ENCODE measurements at places on chromosomes 2 and 18.

DNA sequence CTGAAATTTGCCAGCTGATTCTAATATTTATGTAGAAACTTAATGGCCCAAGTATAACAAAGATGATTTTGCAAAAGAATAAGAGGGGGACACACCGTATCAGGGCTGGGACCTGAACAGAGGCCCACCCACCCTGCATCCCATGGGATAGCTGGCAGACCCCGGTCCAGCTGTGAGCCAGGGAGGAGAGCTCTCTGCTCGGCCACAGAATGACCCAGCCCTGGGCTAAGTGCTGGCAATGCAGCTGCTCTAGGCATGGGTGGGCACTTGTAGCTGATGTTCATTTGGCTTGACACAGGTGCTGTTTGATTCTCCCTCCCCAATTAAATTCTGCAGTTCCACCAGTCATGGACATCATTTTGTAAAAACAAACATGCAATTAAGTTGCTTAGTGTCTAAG, 522.8 kb upstream of the RAB6C start:
- no peak for DNase-seq

- no peak for DNase-seq
Observed at GRCh38 chr2:113068249-113068648, 479 bp downstream of the IL1F10 start.

GRCh38 chr18:5103693-5104092, 93.4 kb downstream of the AKAIN1 start:
- DNase-seq = no peak

GRCh38 chr2:129262934-129263333, 716.5 kb upstream of the RAB6C start:
- DNase-seq = no peak

GRCh38 chr2:19685731-19686130, 216.1 kb downstream of the TTC32 start:
- no peak for DNase-seq

DNA sequence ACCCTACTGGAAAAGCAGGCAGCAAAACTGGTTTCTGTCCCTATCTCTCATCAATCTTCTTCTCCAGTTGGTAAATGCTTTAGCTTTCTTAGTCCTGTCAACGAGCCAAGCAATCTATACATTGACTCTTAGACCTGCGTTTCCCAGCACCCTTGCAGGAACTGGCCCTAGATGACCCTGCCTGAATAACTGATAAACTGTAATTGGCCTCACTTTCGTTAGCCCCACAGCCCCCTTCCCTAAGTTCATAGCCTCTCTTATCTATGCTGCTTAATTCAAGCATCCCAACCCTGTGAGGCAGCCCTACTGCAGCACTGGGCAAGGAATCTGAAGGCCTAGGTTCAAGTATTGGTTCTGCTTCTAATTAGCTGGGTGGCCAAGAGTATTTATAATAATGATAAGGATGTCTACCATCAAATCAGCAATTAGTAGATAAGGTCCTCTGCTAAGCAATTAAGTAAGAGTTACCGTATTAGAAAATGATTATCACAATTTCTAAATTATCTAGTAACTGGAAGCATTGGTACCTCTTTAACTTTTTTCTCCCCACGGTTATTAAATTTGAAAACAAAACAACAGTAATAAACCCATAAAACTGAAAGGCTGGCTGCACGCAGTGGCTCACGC, 86.4 kb upstream of the RMDN2 start:
- DNase-seq = no peak

- no peak for DNase-seq
Observed at GRCh38 chr2:62787386-62787785, 81.9 kb downstream of the EHBP1 start.

DNA sequence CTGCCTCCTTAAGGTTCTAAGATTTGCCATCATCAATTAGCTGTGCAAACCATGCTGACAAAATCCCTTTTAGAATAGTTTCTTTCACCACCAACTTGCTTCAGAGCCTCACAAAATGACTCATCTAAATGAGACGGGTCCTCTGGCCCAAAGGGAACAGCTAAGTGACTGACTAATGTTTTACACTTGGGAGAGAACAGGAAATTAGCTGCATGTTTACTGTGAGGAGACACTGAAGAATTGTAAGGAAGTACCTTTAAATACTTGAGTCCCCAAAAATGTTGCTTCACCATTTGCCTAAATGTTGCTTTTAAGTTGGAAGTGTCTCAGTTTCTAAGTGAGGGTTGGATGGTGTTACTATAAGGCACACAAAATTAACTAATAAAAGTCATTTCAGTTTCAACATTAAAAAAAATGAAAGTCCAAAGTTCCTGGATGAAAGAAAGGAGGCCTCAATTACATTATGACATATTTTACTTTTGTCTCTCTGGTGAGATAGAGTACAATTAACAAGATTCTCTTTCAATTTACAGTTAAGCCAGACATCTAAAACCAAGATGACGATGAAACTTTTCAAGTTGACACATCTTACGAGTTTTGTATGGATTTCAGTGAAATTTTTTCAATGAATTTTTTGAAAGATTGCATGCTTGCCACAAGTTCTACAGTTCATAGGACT, 229.1 kb upstream of the FN1 start:
- DNase-seq = no peak

DNA sequence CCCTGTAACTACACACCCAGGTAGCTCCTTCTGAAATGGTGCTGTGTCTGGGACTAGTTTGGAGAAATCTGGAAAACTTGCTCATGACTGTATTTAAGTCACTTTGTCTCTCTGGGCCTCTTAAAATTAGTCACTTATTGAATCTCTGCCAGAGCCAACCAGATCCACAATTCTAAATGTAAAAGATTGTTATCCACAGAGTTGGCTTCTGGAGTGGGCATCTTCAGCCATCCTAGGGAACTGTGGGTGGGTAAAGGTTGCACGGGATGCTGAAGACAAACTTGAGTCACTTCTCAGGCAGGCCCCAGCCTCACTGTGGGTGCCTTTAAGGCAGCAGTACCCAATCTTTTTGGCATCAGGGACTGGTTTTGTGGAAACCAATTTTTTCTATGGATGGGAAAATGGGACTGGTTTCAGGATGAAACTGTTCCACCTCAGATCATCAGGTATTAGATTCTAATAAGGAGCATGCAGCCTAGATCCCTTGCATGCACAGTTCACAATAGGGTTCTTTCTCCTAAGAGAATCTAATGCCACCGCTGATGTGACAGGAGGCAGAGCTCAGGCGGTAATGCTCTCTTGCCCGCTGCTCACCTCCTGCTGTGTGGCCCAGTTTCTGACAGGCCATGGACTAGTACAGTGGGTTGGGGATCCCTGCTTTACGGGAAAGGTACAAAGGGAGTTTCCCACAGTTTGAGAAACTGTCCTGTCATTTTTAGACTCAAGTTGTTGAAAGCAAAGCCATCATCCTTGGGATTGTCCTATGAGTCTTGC, 98.3 kb upstream of the SPRED2 start:
- DNase-seq = no peak

DNA sequence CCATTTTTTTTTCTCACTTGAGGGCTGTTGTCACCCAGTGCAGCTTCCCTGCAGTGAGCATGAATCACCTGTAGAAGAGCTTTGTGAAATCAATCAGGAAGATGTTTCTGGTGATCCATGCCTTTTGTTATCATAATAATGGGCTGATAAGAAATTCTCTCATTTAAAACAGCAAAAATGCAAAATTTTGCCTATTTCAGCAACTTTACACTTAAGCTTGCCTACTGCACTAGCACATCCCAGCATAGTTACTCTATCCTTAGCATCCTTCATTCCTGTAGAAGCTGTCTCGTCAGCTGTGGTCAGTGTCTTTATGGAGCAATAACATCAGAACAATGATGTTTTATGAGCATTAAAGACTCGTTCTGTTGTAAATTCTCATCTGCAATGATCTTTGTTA, 178.6 kb upstream of the ZNF804A start:
- no peak for DNase-seq

DNA sequence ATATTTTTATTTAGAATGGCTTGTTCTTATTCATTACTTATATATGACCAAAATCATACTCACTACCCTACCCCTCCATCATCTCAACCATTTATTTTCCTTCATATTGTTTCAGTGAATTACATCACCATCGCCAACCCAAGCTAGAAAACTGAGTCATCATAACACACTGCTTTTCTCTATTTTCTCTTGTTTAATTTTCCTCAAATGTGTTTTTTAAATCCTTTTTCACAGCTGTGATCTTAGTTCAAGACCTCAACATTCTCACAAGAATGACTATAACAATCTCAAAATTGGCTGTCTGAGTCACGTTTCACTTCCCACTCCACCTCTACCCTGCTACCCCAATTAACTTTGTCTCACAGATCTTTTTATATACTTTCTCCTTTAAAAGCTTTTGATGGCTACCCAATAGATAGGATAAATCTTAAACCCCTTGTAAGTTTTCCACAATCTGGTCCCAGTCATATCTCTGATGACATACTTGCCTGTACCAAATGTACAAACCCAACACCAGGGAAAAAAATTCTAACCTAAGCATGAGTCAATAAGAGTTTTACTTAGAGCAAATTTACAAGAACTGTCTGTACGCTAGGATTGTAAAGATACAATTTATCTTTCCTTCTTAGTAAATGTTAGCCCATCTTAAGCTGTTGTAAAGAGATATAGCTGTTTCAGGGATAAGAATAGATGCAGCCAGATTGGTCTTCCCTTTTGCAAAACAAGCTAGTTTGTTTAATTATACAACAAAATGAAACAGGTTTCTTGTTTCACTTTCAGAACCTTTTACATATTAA, 635.1 kb upstream of the SLC39A10 start:
- DNase-seq = no peak

DNA sequence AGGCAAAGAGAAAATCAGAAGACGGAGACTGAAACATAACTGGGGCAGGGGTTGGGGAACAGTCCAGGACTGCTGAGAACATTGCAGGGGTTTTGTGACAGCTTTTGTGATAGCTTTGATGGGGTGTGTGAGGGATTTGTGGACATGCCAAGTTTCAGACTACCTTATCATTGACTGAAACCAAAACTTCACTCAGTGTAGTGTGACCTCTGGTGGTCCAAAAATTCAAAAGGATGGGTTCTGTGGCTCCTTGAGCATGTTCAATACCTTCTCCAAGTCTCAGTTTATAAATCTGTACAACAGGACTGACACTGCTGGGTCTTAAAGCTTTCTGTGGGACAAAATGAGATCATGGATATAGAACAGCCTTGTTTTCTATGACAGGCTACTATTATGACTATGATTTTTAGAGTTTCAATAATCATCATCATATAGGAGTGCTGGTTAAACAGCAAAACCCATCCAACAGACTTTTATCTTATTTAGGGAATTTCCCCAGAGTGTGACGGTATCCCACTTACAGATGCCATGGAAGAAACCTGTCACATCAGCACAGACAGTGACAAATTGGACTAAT, 259.2 kb upstream of the SLC14A2 start:
- no peak for DNase-seq

DNA sequence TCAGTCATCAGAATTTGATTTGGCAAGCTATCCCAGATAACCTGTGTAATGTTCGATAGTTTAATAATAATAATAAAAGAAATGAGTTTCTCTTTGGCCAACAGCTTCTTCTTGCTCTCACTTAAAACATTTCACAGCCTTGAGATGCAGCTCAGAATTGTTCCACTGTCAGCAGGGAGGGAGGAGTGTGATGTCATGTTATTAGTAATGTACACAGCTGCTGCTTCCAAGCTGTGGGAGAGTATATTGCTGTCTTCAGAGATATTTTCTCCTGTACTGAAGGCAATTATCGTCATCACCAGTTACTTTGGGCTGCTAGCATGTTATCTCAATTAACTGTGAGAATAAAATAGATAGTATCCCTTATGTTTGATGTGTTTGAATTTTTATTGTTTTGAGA, 146.9 kb upstream of the MAP3K20 start:
- no peak for DNase-seq

GRCh38 chr2:24836706-24837105, 43.5 kb downstream of the CENPO start:
- no peak for DNase-seq

- DNase-seq = no peak
Observed at GRCh38 chr2:138779781-138780445, at the start of gene NXPH2. Gene NXPH2 (minus strand): TSS chr2:138780390. CDS start chr2:138780241, 149 bp downstream.

DNA sequence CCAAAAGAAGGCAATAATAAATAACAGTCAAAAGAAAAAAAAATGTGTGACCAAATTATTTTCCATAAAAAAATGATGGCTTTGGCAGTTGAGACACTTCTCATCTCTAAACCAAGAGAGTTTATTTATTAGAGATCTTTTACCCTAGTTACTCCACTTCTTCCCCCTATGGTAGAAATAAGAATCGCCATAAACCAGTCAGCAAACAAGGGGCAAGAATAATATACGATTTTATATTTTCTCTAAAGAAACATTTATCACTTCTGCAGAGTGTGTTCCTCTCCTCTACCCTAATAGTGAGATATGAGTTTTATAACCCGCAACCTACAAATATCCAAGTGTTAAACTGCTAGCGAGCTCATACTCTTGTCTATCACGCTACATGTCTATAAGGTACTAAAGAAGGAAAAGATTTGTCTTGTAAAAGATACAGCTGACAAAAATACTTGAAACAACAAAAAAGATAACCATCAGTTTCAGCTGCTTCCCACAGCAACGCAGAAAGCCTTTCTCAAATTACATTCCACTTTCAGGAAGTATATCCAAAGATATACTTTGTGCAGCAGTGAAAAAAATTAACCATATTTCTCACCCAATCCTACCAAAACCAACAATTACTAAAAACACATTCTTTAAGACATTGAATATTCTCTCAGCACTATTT, 2.3 kb downstream of the RNF103 start:
- DNase-seq = no peak

DNA sequence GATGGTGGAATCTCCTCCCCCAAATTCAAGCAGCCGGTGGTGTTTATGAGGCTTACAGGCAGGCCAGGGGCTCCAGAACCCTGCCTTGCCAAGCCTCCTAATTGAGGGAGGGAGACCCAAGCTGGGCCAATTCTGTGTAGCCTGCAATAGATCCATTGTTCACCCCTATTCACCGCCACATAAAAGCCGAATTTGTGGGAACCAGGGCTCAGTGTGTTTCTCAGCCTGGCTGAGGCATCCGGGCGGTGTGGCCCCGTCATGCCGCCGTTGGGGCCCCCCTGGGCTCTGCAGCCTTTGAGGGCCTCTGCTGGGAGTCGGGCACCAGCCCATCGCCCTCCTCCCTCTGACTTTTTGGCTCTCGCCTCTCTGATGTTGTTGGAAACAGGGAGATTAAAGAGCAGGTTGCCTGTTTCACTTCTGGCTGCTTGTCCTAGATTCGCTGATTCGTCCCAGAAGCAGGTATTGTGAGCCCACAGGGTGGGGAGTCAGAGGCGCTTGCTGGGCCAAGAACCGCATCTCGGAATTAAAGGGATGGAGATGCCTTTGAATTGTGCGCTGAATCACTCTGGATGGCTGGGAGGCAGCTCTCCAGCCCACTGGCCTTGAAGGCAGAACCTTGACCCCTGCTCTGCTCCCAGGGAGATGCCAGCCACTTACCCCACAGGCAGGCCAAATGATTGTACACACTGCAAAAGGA, 14.7 kb upstream of the OTOS start:
- no peak for DNase-seq

DNA sequence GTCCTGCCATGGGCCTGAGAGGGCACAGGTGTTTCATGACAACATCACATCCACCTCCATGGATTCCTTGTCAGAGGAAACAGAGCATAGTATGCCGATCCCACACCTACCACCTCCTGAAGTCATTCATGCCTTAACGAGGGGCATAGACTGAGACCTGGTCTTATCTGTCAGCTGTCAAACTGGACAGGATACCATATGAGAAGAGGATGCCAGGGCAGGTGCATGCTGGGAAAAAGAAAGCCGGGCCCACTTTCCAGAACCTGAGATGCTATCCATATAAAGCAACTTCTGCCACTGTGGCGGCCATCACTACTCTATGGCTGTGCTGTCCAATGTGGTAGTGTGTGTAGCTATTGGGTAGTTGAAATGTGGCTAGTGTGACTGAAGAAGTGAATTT, 116.0 kb upstream of the SIX2 start:
- DNase-seq = no peak

- no peak for DNase-seq
Observed at GRCh38 chr2:138615257-138615656, 113.7 kb downstream of the SPOPL start.
